ENCODE measurements at places on chromosomes 1 and 21. TPM values are rescaled to one million over a fixed set of nuclear protein-coding genes. Genes with fewer than 3 reads are reported as not detected.

DNA sequence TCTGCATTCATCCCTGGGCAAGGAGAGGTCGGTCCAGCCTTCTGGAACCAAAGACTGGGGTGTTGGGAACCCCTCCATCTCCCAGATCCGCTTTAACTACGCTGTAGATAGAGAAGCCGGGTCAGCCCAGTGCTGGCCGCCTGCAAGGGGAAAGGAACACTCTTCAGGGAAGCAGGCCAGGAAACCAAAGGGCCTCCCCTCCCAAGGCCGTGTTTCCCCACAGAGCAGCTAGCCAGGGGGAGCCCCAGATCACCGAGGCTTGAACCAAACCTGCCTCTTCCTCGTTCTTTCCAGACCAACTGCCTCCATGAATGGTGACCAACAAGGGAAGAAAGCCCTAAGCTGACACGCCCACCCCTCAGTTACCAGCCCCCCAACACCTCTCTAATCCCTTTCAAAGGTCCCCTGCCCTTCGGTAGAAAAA is 1.2 kb upstream of the CHD5 start:
- no peak for DNase-seq

- DNase-seq = no peak
Measured at GRCh38 chr21:34531399-34531798, 19.4 kb upstream of the KCNE1 start.

DNA sequence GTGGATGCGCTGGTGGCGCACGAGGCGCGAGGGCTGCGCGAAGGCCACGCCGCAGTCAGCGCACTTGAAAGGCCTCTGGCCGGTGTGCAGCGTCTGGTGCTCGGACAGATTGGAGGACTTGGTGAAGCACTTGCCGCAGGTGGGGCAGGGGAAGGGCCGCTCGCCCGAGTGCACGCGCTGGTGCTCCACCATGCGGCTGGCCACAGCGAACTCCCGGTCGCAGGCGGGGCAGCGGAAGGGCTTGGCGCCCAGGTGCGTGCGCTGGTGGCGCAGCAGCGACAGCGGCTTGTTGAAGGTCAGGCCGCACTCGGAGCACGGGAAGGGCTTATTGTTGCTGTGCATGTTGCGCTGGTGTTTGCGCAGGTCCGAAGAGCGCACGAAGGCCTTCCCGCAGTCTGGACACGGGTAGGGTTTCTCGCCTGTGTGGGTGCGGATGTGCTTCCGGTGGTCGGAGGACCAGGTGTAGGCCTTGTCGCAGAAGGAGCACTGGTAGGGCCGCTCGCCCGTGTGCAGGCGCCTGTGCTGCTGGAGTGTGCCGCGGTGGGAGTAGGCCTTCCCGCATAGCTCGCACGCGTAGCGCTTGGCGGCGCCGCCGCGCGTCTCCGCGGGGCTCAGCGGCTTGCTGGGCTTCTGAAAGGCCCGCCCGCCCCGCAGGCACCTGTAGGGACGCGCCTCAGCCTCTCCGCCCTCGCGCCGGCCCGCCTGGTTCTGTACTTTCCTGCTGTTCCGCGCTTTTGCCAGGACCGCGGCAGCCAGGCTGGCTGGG is 4.7 kb downstream of the ZNF648 start:
- DNase-seq = no peak

DNA sequence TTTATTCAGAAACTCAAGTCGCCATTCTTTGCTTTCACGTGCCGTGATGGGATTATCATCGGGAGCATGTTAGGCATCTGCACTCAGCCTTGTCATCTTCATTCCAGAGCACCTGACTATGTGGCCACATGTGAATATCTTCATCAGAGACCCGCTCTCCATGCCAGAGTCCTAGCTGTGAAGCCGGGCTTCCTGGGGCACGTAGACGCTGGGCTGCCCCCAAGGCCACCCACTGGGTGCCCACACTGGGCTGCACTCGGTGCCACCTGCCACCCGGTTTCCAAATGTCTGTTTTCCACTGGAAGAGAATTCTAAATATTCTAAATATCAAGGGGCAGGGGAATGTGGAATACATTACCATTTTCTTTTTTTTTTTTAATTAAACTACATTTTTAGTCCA is 43.8 kb downstream of the SLC37A1 start:
- no peak for DNase-seq

DNA sequence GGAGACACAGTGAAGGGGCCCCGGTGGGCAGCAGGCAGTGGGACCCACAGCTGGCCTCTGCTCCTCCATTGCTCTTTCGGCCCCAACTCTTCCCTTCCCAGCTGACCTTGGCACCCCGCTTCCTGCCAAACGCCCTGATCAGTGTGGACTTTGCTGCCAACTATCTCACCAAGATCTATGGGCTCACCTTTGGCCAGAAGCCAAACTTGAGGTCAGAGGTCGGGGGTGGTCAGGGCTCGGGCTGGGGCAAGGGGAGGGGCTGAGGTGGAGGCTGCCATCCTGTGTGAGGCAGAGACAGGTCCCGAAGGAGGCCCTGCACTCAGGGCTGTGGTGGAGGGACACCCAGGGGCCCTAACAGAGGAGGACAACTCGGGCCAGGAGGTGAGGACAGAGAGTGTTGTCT is 13.7 kb downstream of the PODN start:
- DNase-seq = no peak

GRCh38 chr1:110235181-110235833 is 25.2 kb downstream of the KCNC4 start:
- no peak for DNase-seq

DNA sequence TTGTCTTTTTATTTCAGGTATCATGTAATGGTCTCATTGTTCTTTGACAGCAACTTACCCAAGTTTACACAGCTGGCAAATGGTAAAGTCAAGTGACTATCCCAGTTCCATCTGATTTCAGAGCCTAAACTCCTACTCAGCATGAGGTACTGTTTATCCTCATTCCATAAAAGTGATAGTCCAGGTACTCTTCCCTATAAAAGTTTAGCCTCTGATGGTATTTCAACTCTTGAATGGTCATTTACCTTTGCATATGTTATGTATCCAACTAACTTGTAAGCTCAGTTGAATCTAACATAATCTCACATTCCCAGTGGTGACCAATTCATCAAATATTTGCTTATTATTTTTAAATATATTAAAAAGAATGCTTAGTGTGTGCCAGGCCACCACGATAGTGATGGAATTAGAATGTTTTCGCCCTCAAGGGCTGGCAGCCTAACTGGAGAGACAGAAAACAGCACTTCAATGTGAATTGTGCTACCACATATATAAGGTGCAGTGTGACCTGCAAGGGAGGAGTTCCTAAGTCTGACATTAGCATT is 307.1 kb downstream of the CTH start:
- DNase-seq = no peak

DNA sequence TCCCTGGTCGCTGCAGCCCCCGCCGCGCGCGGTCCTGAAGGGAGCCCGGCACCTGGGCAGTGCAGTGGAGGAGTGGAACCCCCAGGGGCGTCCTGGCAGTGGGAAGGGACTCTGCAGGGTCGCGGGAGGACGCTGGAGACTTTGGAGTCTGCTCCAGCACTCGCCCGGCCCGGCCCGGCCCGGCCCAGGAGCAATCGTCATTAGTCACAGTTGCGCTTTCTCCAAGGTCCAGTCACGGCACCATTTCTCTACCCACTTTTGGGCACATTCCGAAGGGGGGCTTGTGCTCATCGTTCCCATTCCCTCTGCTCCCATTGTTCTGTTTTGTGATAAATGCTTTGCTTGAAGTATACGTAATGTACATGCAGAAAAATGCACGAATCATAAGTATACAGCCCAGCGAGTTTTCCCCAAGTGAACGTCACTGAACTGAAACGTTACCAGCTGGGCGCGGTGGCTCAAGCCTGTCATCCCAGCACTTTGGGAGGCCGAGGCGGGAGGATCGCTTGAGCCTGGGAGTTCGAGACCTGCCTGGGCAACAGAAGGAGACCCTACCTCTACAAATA is 999 bp downstream of the THAP3 start:
- peak; percentile 56 for DNase-seq

- DNase-seq = no peak
Measured at GRCh38 chr1:28480308-28480707, 25.5 kb upstream of the RCC1 start.

GRCh38 chr21:45139473-45139872 is 65.1 kb downstream of the ADARB1 start:
- DNase-seq = no peak

- no peak for DNase-seq
Measured at GRCh38 chr1:16464917-16465625, 24.5 kb downstream of the NECAP2 start.

GRCh38 chr1:57036641-57037579 is 71.1 kb upstream of the C8B start:
- DNase-seq = no peak

DNA sequence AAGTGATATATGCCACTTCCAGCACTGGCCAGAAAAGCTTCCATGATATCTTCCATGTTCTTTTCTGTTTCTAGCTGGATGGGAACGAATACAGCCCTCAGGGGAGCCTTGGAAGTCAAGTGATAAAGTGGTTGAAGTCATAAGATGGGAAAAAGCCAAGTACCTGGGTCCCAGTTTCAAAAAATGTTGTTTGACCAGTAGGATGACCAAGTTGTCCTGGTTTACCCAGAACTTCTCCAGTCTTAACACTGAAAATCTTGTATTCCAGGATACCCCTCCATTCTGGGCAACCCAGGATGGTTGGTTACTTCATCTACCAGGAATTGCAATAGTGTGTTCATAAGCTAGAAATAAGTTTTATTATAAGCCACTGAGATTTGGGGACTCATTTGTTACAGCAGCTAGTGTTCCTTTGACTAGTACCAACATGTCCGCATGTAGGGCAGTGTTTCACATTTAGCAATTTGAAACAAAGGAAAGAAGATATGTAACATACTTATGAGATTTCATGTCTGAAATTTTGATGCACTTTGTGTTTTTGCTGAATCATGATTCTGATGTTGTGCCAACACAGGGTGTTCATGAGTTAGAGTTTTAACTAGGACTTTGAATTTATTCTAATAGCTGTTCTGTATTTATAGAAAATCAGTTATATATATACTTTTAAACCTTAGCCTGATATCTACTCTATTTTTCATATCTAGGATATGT is 139.9 kb downstream of the TPR start:
- no peak for DNase-seq

DNA sequence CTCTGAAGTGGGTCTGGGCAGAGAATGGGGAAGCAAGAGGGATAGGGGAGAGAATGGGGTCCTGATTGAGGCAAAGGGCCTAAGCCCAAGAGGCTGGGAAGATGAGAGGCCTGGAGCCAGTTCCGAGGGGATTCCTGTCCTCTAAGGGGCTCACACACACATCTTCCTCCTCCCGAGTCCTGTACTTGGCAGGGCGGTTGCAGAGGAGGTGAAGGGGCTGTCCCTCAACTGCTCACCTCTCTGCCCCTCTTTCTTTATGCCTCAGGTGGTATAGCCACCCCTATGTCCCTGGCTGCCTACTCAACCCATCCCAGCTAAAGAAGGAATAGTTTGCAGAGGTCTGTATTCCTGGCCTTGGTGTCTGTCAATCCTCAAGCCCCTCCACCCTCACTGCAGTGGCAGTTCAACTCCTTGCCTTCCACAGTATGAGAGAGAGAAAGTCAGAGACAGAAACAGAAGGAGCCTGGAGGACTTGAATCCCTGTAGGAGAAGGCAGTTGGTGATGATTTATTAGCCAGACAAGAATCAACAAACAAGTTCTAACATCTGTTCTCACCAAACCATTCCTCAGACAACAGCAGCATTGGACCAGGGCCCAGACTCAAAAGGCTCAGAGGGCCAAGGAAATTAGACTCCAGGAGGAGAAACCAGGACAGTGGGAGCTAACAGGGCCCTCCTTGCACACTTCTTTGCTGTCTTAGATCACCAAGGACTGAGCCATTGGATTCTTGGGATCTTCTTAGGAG is 10.7 kb downstream of the SH2D2A start:
- no peak for DNase-seq

DNA sequence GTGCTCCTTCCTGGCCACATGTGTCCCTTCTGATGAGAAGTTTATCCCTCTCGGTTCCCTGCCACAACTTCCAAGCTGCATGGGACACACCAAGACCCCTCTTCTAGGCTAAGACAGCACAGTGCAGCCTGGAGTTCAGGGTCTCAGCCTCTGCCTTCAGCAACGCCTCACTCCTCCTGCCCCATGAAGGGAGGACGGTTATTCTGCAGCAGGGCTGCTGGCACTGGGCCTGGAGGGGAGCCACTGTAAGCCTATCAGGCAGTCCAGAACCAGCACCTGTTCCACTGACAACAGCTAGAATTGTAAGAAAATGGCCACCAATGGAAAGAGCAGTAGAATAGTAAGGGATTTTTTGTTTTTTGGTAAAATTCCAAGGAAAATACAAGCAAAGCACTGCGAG is 72.3 kb downstream of the GALNT2 start:
- DNase-seq = no peak

DNA sequence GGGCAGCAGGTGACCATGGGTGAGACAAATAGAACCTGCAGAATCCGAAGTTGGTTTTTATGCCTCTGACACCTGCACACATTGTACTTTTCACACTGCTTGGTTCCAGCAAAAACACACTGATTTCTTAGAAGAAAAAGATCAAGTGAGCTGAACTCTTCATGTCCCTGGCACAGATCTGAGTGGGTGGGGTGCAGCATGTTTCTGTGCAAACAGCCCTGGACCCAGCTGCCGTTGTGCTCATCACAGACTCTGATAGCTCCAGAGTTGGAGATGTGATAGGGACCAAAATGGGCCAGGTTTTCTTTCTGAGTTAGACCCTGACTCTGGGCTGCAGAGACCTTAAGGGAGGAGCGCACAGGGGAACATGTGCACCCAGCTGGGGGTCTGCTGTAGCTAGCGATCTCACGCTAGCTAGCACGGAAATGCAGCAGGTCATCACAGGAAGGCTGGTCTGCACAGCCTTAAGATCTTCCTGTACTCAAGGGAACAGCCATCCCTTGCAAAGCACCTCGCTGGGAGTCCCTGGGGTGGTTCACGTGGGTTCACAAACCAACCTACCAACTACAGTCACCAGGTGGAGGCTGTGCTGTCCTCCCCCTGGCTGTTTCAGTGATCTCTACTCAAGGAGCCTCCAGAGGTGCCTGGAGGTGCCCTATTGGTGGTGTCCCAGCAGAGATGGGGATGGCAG is 291.1 kb downstream of the PTPRU start:
- no peak for DNase-seq

The MPL gene
- total RNA-seq = not detected

The TDRD5 gene
- total RNA-seq = not detected

The MIXL1 gene
- total RNA-seq = 20.8 TPM

The BGLAP gene
- 0.48 TPM for total RNA-seq

The TPTE gene
- not detected for total RNA-seq

The GLMN gene
- 22.7 TPM for total RNA-seq

The RCC2 gene
- total RNA-seq = 84.2 TPM
